EH (cell line): ENCODE measurements at places on chromosomes 7 and 10.

DNA sequence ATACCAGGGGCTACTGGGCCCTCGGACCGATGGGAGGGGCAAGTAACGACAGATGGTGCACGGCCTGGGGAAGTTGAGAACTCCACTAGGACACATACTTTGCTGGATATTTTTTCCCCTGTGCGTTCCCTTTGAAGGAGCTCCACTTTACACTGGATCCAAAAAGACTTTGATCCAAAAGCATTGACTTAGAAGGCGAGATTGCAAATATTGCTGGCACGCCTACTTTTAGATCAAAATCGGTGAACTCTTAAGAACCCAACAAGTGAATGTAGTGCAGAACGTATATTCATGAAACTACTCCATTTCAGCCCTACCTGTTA is 436 bp upstream of the SLC25A13 start:
- no peak for DNase-seq

- peak; percentile 20 for DNase-seq
These were observed 8.9 kb upstream of the ADAM12 start for GRCh38 chr10:126397156-126397555.

- no peak for DNase-seq
These were observed 5.1 kb upstream of the SP4 start for GRCh38 chr7:21422751-21423150.

- DNase-seq = no peak
These were observed 103.1 kb downstream of the GSAP start for GRCh38 chr7:77313085-77313484.
